ENCODE measurements at places on chromosomes 2 and 18. TPM values are rescaled to one million over a fixed set of nuclear protein-coding genes. Genes with fewer than 3 reads are reported as not detected.

Gene MC4R
- 0.15 TPM for total RNA-seq

Gene MOCOS
- 1.1 TPM for total RNA-seq

Gene EPG5
- 34.0 TPM for total RNA-seq

Gene RAB6C
- total RNA-seq = not detected

Gene GAL3ST2
- 0.09 TPM for total RNA-seq

Gene SOCS6
- 30.3 TPM for total RNA-seq

Gene NAGK
- 18.4 TPM for total RNA-seq

Gene SPATA3
- total RNA-seq = not detected

Gene CD302
- 1.1 TPM for total RNA-seq

Gene REG1B
- total RNA-seq = not detected

Gene ZBTB7C
- 0.15 TPM for total RNA-seq

Gene SPTBN1
- 91.3 TPM for total RNA-seq

Gene LOXHD1
- not detected for total RNA-seq

Gene EFR3B
- 21.2 TPM for total RNA-seq

Gene TMEM178A
- total RNA-seq = 19.2 TPM

Gene LTBP1
- 61.9 TPM for total RNA-seq

Gene MYL1
- total RNA-seq = not detected

Gene DSG1
- total RNA-seq = not detected

Gene G6PC2
- not detected for total RNA-seq

Gene XDH
- 5.0 TPM for total RNA-seq

Gene GREB1L
- total RNA-seq = 251 TPM

Gene TRIM54
- total RNA-seq = not detected

Gene MERTK
- 6.1 TPM for total RNA-seq

Gene ALPP
- total RNA-seq = not detected

Gene MAL
- total RNA-seq = not detected

Gene ALPG
- total RNA-seq = not detected

Gene ACADL
- total RNA-seq = 0.09 TPM

Gene ZEB2
- 72.9 TPM for total RNA-seq

Gene ABCG8
- total RNA-seq = not detected

Gene ZNF396
- total RNA-seq = 2.2 TPM

Gene SERPINB3
- not detected for total RNA-seq

Gene TMEM163
- 0.95 TPM for total RNA-seq

Gene PAX8
- total RNA-seq = 1.4 TPM

Gene SPP2
- not detected for total RNA-seq

Gene EGR4
- total RNA-seq = not detected

Gene CIB4
- not detected for total RNA-seq
